ENCODE measurements at places on chromosomes 4 and X.
A peak's percentile ranks its signal among the peaks of the same experiment; 100 is the strongest.

- DNase-seq: no peak
Observed at GRCh38 chr4:76458825-76459224, 23.8 kb downstream of the SHROOM3 start.

DNA sequence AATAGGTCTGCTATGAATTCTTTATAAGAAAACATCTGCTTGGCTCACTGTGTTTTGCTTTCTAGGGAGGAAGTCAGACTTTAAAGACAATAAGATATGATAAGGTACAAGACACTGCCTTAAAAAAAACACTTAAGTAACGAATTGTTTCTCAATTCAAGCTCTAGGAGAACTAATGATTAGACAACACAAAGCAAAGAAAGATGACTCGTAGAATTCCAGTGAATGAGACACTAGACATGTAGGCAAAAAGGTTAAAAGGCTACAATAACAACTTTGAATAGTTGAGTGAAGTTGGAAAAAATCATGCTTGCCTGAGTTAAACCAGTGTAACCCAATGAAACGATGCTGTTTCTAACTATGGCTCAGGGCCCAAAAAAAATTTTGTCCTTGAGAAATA, 344.4 kb upstream of the ACTRT1 start:
- DNase-seq: no peak

- DNase-seq: no peak
Observed at GRCh38 chrX:74133156-74133796, 170.7 kb upstream of the ZCCHC13 start.

- no peak for DNase-seq
Observed at GRCh38 chr4:1879485-1879884, 8.3 kb downstream of the NSD2 start.

- peak; percentile 72 for DNase-seq
Observed at GRCh38 chr4:182449186-182449929, 206.2 kb downstream of the TENM3 start.

GRCh38 chr4:87399148-87399547, 8.2 kb upstream of the HSD17B11 start:
- DNase-seq: no peak

DNA sequence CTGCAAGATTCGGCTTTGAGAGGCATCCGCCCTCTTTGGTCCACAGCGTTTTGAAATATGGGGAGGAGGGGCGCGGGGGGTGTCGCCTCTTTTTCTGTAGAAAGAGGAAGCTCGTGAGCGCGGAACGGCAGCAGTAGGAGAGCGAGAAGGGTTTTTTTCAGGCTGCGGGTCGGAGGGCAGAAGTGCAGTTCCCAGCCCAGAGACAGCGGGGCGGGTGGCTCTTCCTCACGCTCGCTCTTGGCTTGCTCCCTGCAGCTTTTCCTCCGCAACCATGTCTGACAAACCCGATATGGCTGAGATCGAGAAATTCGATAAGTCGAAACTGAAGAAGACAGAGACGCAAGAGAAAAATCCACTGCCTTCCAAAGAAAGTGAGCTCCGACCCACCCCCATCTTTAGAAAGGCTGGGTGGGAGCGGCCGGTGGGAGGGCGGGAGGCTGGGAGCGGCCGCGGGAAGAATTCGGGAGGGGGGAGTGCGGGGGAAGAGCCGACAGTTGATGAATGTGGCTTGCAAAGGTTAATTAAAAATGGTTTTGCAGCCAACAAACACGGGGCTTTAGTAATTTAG, 1.2 kb downstream of the TMSB4X start:
- DNase-seq: peak; percentile 50

GRCh38 chr4:81164623-81165416, 50.2 kb downstream of the PRKG2 start:
- DNase-seq: no peak

DNA sequence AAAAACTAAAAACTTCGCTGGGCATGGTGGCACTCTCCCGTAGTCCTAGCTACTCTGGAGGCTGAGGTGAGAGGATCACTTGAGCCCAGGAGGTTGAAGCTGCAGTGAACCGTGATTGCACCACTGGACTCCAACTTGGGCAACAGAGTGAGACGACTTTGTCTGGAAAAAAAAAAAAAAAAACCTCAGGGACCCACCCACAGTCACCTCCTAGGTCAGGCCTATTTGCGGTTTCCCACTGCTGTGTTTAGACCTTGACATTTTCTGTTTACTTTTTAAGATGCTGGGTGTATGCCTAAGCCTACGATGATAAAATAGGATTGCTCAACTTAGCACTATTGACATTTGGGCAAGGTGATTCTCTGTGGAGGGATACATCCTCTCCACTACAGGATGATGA, 197.4 kb upstream of the TBL1X start:
- DNase-seq: no peak

DNA sequence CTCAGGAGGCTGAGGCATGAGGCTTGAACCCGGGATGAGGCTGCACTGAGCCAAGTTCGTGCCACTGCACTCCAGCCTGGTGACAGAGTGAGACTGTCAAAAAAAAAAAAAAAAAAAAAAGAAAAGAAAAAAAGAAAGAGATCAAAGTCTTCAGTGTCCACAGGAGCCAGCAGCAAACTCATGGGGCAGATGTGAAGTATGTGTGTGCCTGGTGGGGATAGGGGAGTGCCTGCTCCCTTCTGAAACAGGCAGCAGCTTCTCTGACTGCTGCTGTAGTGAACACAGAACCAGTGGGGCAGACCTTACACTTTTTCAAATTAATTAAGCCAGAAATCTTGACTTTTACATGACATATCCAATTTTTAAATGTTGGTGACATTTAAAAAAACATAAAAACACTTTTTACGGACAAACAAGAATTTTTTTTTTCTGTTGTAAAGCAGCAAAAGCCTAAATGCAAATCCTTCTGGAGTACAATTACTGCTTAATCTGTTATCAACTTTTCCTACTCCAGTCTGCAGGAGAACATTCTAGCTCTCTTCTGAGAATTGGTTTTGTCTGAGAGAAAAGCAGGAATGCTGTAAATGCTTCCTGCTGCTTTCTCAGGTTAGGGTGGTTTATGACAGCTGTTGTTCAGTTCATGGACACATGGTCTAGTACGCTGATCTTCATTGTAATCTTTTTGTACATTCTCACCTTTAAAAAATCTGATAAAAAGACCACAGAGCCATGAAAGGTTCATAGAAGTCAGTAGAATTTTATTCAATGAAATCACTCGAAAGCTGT, 311.1 kb downstream of the CAMK2D start:
- no peak for DNase-seq

DNA sequence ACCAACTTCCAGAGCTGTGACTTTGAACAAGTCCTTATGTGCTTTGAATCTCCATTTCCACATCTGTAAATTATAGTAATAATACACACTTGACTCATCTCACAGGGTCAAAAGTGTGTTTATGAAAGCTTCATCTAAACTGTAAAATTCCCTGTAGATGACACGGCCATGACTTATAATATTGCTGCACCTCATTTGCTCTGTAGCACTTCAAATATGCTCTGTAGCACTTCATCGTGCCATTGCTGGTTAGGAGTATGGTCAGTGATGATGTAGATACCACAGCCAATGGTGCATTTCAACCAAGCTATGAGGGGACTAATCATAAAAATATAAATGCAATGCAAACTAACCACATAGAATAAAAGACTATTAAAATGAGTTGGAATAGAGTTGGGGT, 318.6 kb downstream of the ANK2 start:
- no peak for DNase-seq

GRCh38 chrX:107766470-107767150, 9.0 kb downstream of the TSC22D3 start:
- no peak for DNase-seq

- DNase-seq: peak; percentile 64
Observed at GRCh38 chrX:69493193-69493592, 10.9 kb upstream of the NALF2 start.
